ENCODE measurements at places on chromosomes 3 and 15.
A peak's percentile ranks its signal among the peaks of the same experiment; 100 is the strongest.

DNA sequence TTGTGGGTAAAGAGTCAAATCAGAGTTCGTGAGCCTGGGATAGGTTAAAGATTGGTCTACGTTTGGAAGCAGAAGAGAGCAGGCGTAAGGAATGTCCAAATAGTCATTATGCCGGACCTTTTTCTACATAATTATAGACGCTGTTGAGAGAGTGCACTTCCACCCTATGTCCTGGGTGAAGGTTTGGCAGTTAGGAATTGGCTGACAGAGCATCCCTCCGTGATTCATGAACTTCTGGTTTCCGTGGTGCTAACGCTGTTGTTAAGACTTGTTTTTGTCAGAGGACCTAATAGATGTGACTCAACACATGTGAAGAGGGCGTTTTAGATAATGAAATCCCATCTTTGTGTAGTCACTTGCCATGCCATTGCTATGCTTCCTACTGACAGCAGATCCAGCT lies 1.1 kb downstream of the EAF1 start:
- DNase-seq: no peak

GRCh38 chr3:183298701-183299153 lies 45.7 kb downstream of the B3GNT5 start:
- peak; percentile 48 for DNase-seq

DNA sequence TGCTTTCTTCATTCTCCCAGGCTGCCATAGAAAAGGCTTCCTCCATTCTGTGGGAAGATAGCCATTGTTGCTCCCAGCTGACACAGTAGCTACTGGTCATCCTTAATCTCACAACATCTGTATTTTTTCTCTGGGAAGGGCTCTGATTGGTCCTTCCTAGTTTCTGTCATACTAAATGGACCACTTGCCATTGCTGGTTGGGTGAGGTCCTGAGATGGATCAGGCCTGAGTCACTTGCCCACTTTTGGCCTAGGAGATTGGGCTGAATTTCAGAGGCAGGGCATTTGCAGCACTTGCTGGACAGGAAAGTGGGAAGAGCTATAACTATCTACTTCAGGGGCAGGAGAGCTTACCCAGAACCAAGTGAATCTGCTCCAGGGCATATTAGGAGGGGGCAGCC lies 106.5 kb upstream of the PROK2 start:
- DNase-seq: no peak

- DNase-seq: no peak
Observed at GRCh38 chr15:63211549-63211948, 22.1 kb downstream of the RAB8B start.

DNA sequence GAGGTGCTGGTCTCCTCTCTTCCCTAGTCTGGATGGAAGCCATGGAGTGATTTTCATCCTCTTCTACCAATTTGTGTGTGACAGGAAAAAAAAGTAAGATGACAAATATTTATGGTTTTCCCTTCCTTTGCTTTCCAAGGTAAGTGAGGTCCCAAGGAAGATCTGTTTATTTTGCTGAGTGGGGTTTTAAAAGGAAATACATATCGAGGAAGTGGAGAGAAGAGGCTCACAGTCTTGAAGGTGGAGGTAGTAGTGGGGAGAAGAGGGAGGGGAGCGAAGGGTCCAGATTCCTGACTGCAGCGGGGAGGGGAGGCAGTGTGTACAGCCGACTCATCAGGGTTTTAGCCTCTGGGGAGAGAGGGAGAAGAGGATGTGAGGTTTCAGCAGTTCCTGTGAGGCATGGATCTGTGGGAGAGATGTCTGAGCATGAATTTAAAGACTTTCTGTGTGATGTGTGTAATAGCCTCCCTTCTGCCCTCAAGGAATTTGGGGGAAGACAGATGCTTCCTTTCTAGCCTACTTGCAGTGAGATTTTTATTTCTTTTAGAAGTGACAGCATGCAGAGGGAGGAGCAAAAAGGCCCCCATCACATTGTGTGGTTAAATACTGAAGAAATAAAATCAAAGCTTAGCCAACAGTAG lies 272.4 kb downstream of the THRB start:
- DNase-seq: no peak
